ENCODE measurements at places on chromosomes 13 and 19.

DNA sequence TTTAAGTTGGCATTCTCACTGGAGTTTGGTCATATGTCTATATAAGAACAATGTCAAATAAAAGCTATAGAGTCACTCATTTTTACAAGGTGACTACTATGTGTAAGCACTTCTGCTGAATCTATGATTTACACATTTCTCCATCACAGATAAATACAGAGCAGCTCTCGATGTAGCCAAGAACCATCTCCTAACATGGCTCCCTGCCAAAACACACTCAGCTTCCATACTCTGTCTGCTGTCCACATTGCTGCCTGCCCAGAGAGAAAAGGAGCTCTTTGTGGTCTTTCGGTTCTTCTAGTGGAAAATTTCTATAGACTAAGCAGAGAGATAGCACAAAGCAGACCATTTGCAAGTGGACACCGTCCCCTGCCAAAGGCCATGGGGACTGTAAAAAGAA is 190.9 kb upstream of the KLF12 start:
- DNase-seq = no peak

DNA sequence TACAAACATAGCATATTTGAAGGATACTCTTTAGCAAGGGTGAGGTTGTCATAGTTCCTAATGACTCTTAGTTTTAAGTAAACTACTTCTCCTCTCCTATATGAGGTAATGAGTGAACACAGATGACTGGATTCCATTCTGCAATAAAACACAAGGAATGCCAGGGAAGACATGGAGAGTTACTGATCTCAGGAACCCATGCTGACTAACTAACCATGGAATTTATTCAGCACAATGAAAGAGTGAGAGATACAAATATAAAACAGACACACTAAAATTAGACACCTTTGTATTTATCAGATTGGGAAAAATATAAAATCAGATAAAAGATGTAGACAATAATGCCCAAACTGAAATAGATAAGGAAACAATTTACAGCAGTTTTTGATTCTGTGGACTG is 1525.9 kb upstream of the SLC10A2 start:
- no peak for DNase-seq

- peak; percentile 30 for DNase-seq
Measured at GRCh38 chr13:97021241-97021640, 27.0 kb upstream of the OXGR1 start.

DNA sequence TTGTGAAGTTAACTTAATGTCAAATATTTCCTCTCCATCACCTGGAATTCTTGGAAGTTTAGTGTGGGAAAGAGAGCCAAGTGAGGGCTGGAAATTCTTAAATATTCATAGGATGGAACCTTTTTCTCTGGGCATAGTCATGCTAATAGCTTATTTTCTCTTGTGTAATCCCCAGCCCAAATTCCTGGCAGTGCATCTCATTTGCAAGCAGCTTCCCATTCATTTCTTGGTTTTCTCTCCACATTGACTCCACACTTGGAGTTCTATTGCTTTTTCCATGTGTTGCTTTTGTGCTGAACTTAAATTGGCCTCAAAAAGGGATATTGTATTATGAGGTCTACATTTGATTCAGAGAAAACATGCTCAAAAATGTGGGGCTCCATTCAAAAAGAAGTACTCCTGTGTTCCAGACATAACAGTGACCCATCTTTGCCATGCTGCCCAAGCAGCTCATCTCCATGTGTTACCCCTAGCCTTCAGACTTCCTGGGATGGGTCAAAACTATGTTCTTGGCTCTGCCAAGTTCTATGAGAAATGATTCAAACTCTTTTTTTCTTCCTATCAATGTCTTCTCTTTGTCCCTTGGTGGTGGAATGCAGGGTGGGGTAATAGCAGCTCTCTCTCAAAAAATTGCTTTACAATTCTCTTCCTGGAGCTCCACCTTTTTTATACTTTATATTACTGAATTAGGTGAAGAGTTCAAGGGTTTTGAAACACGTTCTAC is 2471.5 kb downstream of the PCDH9 start:
- DNase-seq = no peak

DNA sequence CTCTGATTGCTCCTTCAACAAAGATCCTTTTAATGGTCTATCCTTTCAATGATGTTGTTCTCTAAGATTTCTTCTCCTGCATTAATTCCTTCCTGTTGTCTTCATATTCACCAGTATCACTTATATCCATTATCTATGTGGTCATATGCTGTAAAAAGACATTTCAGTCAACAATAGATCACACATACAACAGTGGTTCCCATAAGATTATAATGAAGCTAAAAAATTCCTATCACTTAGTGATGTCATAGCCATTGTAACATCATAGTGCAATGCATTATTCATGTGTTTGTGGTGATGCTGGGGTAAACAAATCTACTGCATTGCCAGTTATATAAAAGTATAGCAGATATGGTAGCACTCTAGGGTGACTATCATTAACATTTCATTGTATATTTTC is 266.1 kb downstream of the LHFPL6 start:
- no peak for DNase-seq

GRCh38 chr13:30675717-30676116 is 58.0 kb downstream of the USPL1 start:
- DNase-seq = no peak

- no peak for DNase-seq
Measured at GRCh38 chr13:98941126-98941525, 36.7 kb downstream of the DOCK9 start.

GRCh38 chr13:104586051-104586746 is 1520.0 kb upstream of the SLC10A2 start:
- no peak for DNase-seq

DNA sequence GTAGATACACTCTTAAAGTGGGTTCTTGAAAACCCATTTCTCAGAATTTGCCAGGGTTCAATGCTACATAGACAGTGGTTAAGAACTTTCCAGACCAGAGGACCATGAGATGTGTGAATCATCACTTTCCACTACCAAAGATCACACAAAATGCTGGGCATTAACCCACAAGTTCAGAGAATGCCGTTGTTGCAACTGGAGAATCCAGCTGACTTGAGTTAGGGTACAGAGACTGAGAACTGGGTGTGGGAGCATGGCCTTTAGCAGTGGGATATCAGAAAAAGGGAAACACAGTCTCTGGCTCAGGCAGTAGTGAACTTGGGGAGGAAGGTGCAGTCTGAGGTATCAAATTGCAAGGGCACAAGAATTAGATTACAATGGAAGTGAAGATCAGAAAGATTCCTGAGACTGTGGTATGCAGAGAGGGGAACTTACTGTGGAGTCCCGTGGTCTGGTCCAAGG is 51.5 kb upstream of the WDFY2 start:
- no peak for DNase-seq

DNA sequence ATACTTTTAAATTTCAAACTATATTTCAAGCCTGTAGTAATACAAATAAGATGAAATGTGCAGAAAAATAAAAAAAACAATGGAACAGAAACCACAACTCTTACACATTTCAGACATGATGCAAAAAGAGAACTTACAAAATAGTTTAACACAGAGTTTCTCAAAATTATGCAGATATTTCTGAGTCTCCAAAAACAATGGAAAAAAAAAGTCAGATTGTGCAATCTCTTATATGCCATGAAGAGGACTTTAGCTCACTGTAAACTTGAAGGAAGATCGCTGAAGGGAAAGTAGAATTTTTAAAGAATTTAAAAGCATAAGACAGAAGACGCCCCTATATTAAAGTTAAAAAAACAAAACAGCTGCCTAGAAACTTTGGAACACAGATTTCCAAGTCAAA is 20.4 kb downstream of the ZNF708 start:
- no peak for DNase-seq

DNA sequence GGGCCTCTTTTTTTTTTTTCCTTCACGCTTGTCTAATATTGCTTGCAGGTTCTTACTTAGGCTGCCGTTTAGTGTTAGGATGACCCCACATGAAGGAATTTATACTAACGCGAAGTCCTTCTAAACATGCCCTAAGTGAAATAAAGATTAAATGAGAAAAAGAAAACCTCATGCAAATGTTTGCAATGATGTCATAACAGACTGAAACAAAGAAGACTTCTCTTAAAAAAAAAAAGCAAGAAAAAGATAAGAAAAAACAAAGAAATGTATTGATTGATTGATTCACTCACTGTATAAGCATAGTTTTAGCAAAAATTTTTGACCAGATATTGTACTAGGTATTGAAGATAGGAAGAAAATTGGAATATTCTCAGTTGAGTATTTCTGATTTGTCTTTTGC is 418.2 kb downstream of the IRS2 start:
- no peak for DNase-seq

GRCh38 chr13:61466280-61466679 is 50.6 kb upstream of the PCDH20 start:
- DNase-seq = no peak

DNA sequence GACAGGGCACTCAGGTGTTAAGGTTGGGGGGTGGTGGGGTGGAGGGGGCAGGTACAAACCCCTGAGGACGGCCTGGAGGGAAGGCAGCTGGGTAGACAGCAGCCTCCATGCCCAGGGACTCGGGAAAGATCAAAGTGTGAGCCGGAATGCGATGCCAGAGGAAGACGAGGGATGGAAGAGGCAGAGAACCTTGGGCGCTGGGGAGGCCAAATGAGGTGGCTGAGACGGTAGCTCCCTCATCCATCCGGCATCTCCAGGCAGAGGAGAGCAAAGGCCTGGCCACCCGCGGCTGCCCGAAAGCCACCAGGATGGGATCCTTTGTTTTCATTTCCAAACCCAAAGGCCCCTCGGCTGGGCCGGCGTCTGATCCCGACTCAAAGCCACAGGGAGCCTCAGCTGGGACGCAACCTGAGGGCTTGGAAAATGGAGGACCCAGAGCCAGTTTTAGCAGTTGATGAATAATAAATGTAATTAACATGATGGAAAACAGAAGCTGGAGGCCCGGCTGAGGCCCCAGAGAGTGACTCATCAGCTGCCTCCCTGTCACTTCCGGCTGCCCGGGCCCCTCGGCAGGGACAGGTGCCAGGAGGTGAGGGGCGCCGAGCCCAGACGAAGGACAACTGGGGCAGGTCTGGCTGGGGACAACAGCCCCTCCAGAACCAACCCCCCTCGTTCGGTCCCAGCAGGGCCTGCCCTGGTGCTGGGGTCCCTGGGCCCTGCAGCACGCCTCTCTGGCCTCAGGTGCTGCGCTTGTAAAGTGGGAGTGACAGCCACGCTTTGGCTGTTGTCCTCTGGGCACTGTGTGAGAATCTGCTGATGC is 61.6 kb downstream of the CEBPG start:
- DNase-seq = no peak

GRCh38 chr19:34838753-34839431 is 65.9 kb upstream of the ZNF599 start:
- DNase-seq = peak; percentile 60

DNA sequence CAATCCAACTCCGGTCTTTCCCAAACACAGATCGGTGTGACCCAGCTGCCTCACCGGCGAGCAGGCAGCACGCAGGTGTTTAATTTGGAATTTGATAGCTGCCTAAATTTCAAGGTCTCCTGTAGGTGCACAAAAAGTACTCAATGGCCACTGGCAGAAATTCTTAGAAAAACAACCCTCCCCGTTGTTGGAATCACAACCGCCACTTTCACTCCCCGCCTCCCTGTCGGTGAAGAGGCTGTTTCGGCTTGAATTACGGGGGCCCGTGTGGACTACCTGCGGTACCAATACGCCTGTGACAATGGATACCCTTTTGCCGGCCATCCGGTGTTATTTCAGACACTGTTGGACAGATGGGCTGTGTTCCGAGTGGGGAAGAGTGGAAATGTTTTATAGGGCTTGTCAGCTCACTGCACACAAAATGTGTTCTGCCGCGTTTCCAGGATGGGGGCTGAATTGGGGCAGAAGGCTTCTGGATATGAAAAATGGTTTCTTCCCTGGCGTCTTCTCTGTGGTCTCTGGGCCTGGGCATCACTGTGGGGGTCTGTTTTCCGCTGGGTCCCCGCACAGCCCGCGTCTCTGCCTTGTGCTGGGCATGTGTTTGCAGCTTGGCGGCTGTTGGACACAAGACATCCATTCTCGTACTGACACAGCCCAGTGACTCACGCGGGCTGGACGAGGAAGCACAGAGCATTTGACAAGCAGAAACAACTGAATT is 45.4 kb downstream of the ZIC5 start:
- no peak for DNase-seq

- DNase-seq = peak; percentile 95
Measured at GRCh38 chr19:2168619-2169424, 5.1 kb downstream of the DOT1L start.

GRCh38 chr13:38409771-38410170 is 60.1 kb downstream of the UFM1 start:
- peak; percentile 21 for DNase-seq

DNA sequence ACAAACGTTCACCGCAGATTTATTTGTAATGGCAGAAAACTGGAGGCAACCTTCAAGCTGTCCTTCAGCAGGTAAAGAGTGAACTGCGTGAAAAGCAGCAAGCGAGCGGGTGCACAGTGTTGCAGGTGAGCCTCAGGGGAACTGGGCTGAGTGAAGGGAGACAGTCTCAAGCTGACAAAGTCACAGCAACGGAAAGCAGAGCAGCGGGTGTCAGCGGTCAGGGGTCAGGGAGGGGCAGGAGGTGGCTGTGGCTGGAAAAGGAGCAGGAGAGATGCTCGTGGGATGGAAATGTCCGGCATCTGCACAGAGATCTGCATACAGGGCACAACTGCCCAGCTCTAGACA is 8.5 kb upstream of the RASA3 start:
- no peak for DNase-seq

- DNase-seq = no peak
Measured at GRCh38 chr19:17522988-17523872, 11.8 kb downstream of the PGLS start.

DNA sequence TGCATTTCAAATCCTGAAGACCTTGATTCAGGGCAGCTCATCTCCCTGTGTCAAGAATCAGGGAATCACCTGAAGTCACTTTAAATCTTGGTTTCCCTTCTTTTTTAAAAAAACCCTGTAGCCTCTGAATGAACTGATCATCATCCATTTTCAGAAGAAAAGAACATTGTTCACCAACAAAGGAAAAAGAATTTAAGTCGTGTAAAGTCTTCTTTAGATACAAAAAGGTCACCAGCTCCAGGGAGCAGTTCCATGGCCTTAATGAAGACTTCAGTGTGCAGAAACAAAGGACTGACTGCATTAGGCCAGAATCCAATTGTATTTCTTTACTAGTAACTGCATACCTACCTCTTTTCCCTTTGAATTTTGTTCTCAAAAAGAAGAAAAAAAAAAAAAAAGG is 245.0 kb downstream of the ABCC4 start:
- DNase-seq = no peak

Data from Caco-2 (cell line).